Testis (tissue), 5 donors: ENCODE measurements at places on chromosomes 11 and 22. TPM values are rescaled to one million over a fixed set of nuclear protein-coding genes. Genes with fewer than 3 reads are reported as not detected.
A peak's percentile ranks its signal among the peaks of the same experiment; 100 is the strongest.

The KDM4E gene
- total RNA-seq: 0.16 TPM

- no peak for DNase-seq
- no peak overlapping the region for H3K4me3 ChIP-seq
- no peaks in the 10 kb centered on the region for H3K36me3 ChIP-seq
- H3K4me1 ChIP-seq: no peaks in the 10 kb centered on the region
- no peak overlapping the region for H3K27ac ChIP-seq
- H3K27me3 ChIP-seq: no peaks in the 10 kb centered on the region
Measured at GRCh38 chr11:25593221-25593620, 738.7 kb upstream of the ANO3 start.

GRCh38 chr11:15071556-15072255 is 1.7 kb upstream of the CALCB start:
- peaks cover 3% of the 10 kb centered on the region for H3K4me1 ChIP-seq
- H3K27me3 ChIP-seq: no peaks in the 10 kb centered on the region
- no peaks in the 10 kb centered on the region for H3K36me3 ChIP-seq
- DNase-seq: no peak
- H3K27ac ChIP-seq: no peak overlapping the region

The SCGB1D2 gene
- total RNA-seq: not detected

DNA sequence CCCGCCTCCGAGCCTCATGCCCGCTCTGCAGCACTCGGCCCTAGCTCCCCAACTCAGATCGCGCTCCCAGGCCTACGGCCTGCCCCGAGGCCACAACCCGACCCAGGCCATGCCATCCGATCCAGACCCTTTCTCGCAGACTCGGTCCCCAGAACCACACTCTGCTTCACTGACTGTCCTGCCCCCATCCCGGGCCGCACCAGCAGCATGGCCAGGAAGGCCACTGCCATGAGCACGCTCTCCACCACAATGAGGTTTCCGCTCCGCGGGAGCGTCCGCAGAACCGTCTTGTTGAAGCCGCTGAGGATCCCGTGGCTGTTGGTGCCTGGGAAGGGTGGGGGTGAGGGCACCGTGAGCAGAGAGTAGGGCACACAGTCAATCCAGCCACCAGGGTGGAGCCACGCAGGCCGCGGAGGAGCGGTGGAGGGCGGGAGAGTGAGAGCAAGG is 6.4 kb downstream of the UNC93B1 start:
- H3K36me3 ChIP-seq: no peaks in the 10 kb centered on the region
- H3K4me3 ChIP-seq: no peak overlapping the region
- DNase-seq: no peak
- no peak overlapping the region for H3K27ac ChIP-seq
- no peaks in the 10 kb centered on the region for H3K4me1 ChIP-seq
- no peaks in the 10 kb centered on the region for H3K27me3 ChIP-seq

- no peaks in the 10 kb centered on the region for H3K27me3 ChIP-seq
- DNase-seq: no peak
- H3K4me3 ChIP-seq: no peak overlapping the region
Measured at GRCh38 chr11:2306877-2307500, 5.2 kb downstream of the TSPAN32 start.

GRCh38 chr22:19515654-19516377 is 8.4 kb downstream of the CLDN5 start:
- H3K4me3 ChIP-seq: no peak overlapping the region
- DNase-seq: no peak
- no peak overlapping the region for H3K27ac ChIP-seq
- H3K4me1 ChIP-seq: no peaks in the 10 kb centered on the region
- no peaks in the 10 kb centered on the region for H3K27me3 ChIP-seq

DNA sequence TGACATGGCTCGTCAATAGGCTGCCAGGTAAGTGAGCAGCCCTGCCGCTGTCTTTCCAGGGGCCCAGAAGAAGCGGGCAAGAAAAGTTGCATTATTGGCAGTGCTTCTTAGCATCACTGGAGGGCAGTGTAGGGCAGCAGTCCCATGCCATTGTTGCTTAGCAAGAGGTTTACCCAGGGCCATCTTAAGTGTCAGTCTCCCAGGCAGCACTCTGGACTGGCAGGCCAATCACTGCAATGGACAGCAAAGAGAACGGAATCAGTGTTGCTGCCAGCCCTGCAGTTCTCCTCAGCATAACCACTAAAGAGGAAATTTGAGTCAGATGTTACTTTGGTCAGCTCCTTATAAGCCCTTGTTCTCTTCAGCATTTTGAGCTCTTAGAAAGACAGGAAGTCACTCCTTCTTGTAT is 13.4 kb upstream of the GRK2 start:
- no peak for DNase-seq
- H3K4me1 ChIP-seq: no peaks in the 10 kb centered on the region
- no peaks in the 10 kb centered on the region for H3K36me3 ChIP-seq
- H3K27ac ChIP-seq: no peak overlapping the region
- H3K4me3 ChIP-seq: no peak overlapping the region

GRCh38 chr22:18028817-18029527 is 4.6 kb upstream of the MICAL3 start:
- no peak for DNase-seq
- H3K4me1 ChIP-seq: peaks cover 4% of the 10 kb centered on the region
- H3K27ac ChIP-seq: no peak overlapping the region
- no peak overlapping the region for H3K4me3 ChIP-seq
- no peaks in the 10 kb centered on the region for H3K27me3 ChIP-seq

The NLRP6 gene
- total RNA-seq: 2.4 TPM

DNA sequence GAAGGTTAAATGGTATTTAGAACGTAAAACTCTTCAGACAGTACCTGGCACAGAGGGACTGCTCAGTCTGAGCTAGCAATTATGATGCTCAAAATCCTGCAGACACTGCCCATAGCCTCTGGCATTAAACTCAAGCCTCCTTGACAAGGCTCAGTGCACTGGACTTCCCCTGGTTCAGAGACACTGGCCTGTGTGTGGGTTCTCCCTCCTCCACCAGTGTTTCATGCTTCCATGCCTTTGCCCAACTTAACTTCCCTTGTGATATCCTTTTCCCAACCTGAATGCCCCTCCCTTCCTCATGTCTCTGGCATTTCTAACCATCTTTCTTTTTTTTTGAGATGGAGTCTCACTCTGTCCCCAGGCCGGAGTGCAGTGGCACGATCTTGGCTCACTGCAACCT is 9.1 kb downstream of the LTBP3 start:
- H3K4me1 ChIP-seq: no peaks in the 10 kb centered on the region
- H3K36me3 ChIP-seq: no peaks in the 10 kb centered on the region
- DNase-seq: no peak
- H3K27ac ChIP-seq: no peak overlapping the region
- no peaks in the 10 kb centered on the region for H3K27me3 ChIP-seq
- no peak overlapping the region for H3K4me3 ChIP-seq

- H3K27me3 ChIP-seq: no peaks in the 10 kb centered on the region
- peaks cover 13% of the 10 kb centered on the region for H3K4me1 ChIP-seq
- no peak for DNase-seq
- H3K27ac ChIP-seq: peak overlapping the region; percentile 39
- H3K36me3 ChIP-seq: no peaks in the 10 kb centered on the region
Measured at GRCh38 chr22:30195245-30196140, 51.1 kb downstream of the LIF start.

The OR52D1 gene
- not detected for total RNA-seq

DNA sequence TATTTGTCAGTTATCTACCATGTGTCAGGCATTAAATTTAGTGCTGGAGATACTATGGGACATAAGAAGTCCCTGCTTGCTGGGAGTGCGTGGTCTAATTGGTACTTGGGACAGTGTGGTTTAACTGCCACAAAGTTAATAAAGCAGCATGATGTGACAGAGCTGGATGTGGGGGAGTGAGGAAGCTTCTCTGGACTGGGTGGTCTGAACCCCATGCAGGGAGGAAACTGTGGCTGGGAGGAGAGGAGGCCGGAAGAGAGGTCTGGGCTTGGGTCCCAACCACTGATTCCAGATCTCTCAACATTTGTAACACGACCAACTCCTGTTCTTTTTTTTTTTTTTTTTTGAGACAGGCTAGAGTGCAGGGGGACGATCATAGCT is 37.1 kb downstream of the ST3GAL4 start:
- peak overlapping the region; percentile 18 for H3K27ac ChIP-seq
- no peaks in the 10 kb centered on the region for H3K27me3 ChIP-seq
- H3K4me1 ChIP-seq: peaks cover 57% of the 10 kb centered on the region
- peak; percentile 71 for DNase-seq
